ENCODE measurements at places on chromosomes 16 and 17.
A peak's percentile ranks its signal among the peaks of the same experiment; 100 is the strongest.

DNA sequence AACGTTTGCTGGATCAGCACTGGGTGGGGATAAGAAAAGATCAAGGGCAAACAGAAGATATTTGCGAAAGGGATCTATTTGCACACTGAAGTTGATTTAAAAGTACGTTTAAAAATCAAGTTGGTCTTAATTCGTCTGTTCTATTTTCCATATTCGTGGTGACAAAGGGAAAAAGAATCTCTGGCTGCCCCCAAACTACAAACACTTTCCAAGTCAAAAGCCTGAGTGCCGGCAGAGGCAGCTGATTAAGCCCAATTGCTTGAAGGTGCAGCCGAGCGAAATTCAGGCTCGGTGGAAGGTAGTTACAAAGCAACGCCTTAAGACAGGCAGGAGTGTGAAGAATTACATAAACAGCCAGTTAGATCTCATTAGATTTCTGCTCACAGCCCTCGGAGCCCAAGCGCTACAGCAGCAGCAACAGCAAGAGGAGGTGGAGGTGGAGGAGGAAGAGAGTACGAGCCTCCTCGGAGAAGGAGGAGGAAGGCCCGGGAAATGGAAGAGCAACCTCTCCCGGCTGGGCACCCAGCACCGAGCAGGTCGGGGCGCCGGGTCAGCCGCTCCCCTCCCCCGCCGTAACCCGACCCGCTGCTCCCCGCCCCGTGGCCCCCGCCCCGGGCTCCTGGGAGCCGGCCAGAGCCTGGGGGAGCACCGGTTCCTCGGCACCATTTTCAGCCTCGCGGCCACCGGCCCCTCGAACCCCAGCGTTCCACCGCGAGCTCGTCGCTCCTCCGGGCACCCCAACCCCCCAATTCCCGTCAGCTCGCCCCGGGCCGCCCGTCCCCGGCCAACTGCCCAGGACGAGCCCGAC lies 890 bp downstream of the TOB1 start:
- peak; percentile 61 for DNase-seq

- no peak for DNase-seq
These were observed 373.0 kb upstream of the DYNLRB2 start for GRCh38 chr16:80167657-80168390.

DNA sequence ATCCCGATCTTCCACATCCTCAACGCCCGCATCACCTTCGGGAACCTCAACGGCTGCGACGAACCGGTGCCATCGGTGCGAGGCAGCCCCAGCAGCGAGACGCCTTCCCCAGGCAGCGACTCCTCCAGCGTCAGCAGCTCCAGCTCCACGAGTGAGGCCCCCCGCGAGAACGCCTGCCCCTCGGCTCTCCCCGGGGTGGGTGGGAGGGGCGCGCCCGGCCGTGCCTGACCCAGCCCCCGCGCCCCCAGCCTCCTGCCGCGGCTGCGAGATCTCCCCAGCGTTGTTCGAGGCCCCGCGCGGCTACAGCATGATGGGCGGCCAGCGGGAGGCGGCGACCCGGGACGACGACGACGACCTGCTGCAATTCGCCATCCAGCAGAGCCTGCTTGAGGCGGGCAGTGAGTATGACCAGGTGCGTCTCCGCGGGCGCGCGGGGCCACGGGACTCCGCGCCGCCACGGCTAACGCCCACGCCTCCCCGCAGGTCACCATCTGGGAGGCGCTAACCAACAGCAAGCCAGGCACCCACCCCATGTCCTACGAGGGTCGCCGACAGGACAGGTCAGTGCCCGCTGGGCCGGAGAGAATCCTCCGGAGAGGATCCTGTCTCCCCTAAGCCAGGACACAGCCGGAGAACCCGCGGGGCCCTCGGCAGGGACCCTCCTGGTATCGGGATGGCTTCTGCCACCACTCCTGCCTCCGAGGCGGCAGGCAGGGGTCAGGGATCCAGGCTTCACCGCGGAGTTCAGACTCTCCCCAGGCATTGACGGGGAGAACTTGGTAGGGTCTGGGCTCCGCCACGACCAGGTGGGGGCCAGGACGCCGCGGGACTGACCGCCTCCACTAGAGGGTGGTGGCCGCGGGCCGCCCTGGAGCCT lies 10.1 kb downstream of the CORO6 start:
- DNase-seq = no peak

DNA sequence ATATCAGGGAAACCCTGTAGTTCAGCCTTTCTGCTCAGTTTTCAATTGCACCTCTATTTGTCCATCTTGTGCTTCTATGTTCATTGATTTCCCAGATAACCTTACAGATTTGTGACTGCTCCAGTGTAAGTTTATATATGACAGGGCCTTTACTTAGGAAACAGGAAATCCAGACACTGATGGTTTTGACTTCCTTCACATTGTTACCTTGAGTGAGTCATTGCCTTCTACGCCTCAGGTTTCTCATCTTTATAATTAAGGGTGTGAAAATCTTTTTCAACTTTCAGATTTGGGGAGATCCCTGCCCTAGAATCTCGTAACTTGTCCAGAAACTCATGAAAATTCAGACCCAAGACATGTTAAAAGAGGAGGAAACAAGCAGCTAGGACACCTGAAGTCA lies 342.4 kb upstream of the TBX2 start:
- DNase-seq = no peak

GRCh38 chr17:63550817-63551639 lies 751 bp downstream of the DCAF7 start:
- peak; percentile 11 for DNase-seq

DNA sequence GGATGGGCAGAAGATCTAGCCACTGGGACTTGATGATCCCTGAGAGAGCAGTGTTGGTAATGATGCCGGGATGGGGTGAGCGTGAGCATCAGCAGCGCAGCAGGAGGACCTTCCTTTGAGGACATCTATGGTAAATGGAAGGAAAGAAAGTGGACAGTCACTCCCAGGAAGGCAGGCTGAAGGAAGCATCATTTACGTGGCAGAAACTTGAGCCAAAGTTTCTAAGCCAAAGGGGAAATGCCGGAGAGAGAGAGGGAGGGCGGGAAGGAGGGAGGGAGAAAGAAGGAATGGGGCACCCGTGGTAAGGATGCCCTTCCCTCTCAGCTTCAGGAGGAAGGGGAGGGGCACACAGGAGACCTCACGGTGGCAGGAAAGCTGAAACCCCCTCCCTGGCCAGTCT lies 86.3 kb upstream of the CACNG5 start:
- no peak for DNase-seq

GRCh38 chr16:83550183-83550569 lies 257.6 kb upstream of the HSBP1 start:
- no peak for DNase-seq

DNA sequence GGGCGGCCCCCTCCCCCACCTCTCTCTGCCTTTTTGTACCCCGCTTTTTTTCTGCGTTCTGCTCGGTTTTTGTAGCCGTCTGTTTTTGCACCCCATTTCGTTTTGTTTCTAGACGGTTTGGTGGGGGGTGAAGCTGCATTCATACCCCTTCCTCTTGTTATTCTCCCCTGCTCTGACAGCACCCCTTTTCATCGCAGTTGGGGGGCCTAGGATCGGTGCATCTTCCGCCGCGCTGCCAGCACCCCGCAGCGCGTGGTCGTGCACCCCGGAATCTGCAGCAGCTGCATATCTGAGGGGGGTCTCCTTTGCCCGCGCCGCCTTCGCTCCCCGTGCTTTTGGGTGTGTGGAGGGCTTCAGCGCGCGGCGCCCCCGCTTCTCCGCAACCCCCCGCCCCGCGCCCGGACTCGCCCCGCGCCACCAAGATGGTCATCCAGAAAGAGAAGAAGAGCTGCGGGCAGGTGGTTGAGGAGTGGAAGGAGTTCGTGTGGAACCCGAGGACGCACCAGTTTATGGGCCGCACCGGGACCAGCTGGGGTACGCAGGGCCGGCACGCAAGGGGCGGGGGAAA lies 455 bp downstream of the ATP1B2 start:
- no peak for DNase-seq

DNA sequence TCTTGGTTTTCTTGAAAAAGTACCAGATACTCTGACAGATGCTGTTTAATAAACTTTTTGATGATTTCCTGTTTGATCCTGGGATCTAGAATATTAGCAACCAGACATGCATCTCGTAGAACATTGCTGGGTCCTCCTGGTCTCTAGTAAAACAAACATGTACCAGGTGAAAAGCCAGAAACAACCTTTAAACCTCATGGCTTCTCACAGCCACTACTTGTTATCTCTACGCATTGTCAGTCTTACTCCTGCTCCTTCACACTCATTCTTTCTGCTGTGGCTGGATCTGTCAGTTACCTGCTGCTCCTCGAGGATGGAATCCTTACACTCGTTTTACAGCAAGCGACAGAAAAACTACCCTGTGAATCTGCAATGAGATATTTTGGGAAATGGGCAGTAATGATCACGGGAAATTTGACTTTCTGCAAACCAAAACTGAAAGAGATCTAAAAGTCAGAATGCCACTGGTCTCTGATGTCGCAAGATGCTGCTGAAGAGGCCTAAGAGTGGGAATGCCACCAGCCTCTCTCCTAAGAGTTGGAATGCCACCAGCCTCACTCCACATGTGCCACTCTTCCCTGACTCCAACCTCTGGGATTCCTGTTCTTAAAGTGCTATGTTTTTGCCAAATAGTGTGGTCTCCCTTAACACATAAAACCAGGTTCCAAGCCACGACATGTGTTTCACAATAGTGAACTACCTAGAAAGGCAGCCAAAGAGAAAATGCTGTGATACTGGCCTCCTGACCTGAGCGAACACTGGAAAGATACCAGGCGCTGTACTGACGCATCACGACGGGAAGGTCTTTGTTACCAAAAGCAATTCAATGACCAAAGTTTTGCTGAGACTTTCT lies 86.3 kb downstream of the VPS53 start:
- DNase-seq = no peak

GRCh38 chr17:7177954-7178477 lies 1.2 kb downstream of the ASGR1 start:
- DNase-seq = no peak

DNA sequence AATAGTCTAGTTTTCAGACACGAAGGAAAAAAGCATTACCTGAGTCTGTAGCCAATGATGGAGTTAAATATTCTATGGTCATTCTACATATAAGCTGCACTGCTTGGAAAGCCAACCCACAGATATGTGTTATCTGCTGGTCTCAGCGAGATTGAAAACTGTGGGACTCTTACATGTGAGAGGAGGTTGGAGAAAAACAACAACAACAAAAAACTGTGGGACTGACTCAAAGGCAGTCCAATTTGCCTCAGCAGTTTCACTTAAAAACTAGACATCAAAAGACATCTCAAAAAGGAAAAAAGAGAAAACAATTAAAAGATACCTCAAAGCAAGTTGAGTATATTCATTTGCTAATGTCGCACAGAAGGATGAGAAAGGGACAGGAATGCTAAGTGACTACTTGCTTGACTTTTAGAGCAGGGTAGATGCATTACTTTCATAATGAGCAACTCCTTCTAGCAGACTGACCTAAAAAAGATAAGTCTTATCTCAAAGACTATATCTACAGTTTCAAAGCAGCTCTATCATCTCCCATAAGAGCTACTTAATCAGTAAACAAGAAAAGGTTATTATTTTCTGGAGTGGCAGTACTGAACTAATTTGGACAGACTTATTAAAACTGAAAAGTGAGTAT lies 35.5 kb upstream of the ITGA2B start:
- DNase-seq = no peak

DNA sequence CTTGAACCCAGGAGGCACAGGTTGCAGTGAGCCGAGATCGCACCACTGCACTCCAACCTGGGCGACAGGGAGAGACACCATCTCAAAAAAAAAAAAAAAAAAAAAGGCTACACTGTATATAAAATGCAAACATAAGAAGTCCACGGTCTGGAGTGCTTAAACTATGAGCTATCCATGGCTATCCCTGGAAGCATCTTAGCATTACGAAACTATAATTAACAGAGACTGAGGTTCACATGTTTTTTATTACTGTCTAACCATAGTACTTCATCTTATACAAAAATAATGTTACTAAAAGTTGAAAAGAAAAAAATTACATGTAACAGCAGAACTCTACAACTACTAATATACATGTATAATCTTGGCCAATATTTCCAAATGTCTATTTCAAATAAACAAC lies 32.8 kb downstream of the HELZ start:
- no peak for DNase-seq

DNA sequence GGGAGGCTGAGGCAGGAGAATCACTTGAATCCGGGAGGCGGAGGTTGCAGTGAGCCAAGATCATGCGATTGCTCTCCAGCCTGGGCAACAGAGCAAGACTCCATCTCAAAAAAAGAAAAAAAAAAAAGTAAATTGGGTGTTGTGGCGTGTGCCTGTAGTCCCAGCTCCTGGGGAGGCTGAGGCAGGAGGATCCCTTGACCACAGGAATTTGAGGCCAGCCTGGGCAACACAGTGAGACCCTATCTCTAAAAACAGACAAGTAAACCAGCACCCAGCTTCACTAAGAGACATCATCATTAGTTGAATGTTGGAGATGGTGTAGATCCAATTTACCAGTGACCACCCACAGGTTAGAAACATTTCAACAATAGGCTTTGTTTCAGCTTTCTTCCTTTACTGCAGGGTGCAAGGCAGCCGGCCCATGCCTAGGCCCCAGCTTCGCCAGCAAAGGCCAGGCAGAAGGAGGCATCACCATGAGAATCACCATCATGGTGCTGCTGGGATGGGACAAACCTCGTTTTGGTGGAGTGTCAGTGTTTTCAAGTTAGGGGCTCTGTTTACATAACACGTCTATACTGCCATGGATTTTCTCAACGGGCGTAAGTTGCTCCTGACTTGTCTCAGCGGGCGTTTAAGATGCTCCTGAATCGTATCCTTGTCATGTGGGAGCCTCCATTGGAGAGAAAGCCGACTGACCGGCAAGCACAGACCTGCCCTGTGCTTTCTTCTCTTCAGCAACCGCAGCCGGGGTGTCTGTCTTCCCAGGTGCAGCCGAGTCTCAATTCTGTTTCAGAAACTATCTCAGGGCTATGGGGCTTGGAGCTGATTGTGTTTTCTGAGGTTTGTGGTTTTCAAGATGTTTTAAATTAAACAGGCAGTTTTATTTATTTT lies 7.3 kb downstream of the TCF25 start:
- no peak for DNase-seq

GRCh38 chr17:81150377-81151077 lies 14.8 kb upstream of the PVALEF start:
- no peak for DNase-seq

GRCh38 chr17:53543472-53543871 lies 279.3 kb upstream of the KIF2B start:
- no peak for DNase-seq

DNA sequence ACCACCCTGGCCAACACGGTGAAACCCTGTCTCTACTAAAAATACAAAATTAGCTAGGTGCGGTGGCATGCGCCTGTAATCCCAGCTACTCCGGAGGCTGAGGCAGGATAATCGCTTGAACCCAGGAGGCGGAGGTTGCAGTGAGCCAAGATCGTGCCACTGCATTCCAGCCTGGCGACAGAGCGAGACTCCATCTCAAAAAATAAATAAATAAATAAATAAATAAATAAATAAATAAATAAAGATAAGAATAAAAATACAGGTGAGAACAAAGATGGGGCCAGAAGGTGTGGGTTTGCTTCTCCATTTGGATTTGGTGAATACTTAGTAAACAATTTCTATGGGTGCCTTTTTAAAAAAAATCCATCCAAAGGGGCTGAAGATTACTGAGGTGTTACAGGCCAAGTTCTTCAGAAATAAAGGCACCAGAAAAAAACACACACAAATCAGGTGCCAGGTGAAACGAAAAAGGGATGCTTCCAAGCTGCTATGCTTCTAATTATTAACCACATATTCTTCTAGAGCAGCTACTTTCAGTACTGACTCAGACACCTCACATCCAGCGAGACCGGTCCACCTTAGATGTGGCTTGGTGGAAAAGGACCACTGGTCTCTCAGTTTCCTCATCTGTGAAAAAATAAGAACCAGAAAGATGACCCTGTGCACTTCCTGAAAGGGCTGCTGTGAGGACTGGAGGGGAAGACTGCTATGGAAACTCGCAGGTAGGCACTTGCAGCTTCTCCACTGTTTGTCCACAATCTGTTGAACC lies 9.2 kb downstream of the GLYR1 start:
- DNase-seq = no peak
